ENCODE measurements at places on chromosomes 6 and 20.

DNA sequence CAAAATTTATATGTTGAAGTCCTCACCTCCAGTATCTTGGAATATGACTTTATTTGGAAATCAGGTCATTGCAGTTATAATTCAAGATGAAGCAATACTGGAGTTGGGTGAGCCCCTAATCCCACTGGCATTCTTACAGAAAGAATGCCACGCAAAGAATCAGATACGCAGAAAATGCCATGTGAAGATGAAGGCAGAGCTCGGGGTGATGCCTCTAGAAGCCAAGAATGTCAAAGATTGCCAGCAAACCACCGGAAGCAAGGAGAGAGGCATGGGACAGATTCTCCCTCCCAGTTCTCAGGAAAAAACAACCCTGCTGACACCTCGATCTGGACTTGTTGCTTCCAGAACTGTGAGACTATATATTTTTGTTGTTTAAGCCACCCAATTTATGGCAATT lies 273.4 kb upstream of the CITED2 start:
- DNase-seq: no peak

- no peak for DNase-seq
Measured at GRCh38 chr6:84788689-84789088, 24.3 kb upstream of the TBX18 start.

DNA sequence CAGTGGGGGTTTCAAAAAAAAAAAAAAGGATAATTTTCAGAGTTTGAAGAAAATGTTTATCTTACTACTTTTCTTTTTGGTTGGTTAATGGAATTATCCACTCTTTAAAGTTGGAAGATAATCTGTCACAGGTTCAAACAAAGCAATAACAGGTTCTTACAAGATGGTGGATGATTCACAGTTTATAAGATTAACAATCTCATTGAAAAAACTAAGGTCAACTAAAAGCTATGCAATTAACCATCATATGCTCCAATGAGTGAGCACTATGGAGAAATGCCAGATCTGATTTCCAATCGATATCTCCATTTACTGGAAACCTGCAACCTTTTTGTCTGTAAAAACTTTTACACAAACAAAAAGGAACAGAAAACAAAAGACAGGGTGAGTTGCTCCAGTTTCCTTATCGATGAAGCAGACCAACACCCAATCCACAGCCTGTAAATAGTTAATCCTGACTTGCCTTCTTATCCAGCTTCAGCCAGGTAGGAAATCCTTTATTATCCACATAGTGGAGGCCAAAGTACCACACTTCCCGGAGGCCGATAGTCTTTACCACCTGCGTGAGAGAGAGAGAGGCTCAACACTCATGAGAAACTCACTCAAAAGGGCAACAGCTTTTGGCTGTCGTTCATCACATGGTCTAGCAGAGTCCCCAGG lies 32.4 kb downstream of the EZR start:
- DNase-seq: no peak

DNA sequence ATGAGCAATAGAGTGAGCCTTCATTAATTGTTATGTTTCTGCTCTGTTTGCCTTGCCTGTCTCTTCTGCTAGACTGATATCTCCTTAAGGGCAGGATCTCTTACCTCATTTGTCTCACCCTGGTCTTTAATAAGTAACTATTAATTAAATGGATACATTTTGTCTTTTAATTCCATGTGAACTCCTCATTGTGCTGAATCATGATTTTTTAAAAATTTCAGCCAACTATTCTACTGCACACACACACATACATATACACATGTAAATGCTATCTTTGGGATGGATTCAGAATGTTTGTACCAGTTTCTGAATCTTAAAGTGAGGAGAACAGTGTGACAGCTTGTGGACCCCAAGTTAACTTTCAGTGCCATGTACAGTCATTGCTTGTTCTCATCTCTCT lies 731.1 kb upstream of the MAP3K7 start:
- no peak for DNase-seq

- DNase-seq: no peak
Measured at GRCh38 chr20:61659994-61660346, 405.7 kb downstream of the TAF4 start.

DNA sequence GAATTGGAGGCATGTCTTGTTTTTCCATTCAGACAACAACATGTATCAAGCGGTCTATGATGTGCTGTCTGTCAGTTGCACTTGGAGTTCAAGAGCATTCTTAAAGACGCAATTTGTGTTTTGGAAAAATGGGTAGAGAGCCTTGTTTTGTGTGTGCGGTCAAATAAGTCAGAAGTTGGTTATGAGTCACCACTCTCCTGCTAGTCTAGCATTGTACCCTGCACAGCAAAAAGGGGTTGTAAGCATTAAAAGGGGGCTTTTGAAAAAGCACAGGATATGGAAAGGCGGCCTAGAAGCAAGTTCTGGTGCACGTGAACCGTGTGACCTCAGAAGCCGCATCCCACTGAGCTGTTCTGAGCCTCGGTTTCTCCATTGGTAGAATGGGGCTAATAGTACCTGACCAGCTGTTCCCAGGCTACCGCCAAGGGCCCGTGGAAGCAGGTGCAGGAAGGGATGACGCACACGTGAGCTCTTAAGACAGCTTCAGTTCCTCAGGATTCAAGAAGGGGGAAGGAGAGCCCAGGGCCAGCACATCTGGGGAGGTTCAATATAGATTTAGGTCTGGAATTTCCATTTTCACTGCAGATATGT lies 61.6 kb upstream of the SNX9 start:
- DNase-seq: peak; percentile 54

DNA sequence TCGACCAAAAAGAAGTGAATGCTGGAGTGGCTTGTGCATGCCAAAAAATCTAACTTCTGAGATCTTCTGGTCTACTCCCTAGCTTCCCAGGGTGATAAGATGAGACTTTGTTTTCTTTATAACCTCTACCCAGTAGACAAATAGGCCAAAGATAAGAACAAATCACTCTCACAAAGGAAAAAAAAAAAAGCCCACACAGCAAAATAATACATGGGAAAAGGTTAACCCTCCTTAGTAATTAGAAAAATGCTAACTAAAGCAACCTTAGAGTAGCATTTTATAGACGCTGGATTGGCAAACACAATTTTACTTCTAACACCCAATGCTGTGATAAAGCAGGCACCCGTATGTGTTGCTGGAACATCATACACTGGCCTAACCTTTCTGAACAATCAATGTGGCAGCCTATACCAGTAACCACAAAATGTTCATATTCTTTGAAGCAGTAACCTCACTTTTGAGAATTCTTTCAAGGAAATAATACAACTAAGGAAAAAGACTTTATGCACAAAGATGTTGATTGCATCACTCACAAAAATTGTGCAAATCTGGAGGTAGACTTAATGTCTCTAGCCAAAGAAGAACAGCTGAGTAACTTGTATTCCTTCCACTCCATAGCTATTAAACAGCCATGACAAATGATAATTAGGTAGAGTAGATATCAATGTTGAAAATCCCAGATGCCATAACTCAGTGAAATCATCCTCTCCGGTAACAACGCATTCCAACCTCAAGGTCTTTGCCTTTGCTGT lies 116.3 kb upstream of the QKI start:
- no peak for DNase-seq

- DNase-seq: no peak
Measured at GRCh38 chr20:39600871-39601270, 638.7 kb downstream of the DHX35 start.

DNA sequence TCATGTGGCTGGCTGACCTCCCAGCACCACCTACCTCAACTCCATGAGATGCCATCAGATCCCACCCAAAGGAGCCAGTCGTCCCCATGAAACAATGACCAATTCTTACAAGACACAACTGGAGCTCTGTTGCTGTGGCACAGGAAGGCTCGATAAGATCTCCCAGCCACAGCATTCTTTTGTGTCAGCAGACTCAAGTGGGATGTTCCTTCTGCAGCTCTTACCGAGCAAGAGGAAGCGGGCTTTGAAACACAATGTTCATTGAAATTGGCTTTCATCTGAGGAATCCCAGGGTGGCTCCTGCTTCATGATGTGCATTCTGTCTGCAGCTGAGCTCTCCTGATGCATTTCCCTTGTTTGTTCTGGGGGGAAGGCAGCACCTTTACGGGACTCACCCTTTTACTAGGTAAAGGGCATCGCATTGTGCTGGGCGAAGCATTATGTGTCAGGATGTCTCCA lies 222.0 kb upstream of the SGK1 start:
- no peak for DNase-seq

DNA sequence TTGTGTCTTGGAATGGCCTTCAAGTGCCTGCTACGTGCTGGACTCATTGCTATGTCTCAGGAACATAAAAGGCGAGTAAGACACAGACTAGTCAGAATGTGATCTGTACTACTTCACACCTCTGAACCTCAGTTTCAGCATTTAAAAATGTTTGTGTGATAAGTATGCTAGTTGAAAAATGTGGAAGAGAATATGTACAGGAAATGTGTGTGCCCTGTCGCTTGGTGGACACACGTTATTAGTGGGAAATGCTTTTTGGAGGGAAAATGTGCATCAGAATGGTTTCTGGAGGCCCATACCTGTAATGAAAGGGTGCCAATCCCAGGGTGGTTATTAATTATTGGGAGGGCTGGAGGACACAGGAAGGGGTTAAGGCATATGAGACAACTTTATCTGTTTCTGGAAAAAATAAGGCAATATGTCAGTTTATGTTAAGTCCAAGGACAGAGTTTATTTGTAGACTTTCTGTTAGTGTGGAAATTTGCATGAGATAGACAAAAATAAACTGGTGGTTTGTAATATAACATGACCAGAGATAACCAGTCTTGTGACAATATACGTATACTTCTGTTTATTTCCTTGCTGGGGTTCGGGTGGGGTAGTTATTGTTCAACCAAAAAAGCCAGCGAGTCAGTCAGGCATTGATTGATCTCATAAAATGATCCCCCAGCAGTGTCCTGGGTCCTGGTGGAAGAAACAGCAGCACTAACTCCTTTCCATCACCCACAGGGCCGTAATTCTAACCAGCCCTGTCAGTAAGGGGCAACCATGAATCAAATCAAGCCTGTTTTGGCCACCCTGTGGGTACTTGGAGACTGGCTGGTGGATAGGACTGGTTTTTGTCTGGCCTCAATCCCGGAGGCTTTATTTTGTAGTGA lies 117.9 kb downstream of the JARID2 start:
- no peak for DNase-seq

DNA sequence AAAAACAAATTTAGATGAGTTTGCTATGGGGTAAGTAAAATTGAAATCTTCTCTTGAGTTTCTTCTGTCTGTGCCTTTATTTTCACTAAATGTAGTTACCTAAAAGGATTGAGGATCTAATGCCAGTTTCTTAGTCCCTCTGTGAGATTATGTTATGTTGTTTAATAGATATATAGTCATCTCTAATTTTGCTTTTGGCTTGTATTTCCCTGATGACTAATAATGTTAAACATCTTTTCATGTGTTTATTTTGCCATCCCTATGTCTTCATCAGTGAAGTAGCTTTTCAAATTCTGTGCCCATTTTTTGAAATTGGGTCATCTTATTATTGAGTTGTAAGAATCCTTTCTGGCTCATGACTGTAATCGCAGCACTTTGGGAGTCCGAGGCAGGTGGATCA lies 13.7 kb downstream of the QRSL1 start:
- no peak for DNase-seq

- no peak for DNase-seq
Measured at GRCh38 chr6:12069891-12070529, 57.9 kb downstream of the HIVEP1 start.

GRCh38 chr6:18507561-18507960 lies 120.4 kb downstream of the RNF144B start:
- DNase-seq: no peak

DNA sequence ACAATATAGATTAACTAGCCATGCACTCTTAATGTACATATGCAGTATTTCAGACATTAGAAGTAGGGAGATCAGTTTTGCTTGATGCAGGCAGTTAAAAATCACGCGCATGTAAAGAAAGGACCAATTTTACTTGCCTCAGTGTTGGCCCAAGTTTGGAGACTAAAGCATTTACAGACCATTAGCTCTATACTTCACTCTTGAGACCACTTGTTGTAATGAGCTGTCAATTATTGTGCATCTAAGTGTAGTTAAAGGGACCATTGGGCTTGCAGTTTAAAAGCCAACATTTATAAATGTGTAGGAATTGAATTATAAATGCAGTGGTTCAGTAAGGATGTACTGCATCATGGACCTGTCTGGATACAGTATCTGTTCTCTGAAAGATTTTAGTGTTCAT lies 53.7 kb downstream of the PLCB4 start:
- DNase-seq: no peak

DNA sequence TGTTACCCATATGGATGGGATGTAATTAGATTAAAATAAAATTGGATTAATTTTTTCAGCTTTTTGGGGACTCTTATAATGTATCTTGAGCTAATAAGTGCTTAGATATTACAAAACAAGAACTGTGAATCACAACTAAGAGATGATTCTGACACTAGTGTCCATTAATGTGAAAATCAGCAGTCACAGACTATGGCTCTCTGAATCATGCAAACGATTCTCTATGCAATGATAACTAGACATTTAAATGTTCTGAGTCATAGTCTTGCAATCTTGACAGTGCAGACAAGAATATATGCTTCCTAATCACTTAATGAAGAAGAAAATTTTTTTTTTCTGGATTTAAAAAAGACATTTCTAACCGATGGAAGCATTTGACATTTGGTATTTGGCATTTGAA lies 82.2 kb upstream of the OPRM1 start:
- DNase-seq: no peak

GRCh38 chr6:166952567-166953486 lies 3.5 kb downstream of the RNASET2 start:
- DNase-seq: no peak

DNA sequence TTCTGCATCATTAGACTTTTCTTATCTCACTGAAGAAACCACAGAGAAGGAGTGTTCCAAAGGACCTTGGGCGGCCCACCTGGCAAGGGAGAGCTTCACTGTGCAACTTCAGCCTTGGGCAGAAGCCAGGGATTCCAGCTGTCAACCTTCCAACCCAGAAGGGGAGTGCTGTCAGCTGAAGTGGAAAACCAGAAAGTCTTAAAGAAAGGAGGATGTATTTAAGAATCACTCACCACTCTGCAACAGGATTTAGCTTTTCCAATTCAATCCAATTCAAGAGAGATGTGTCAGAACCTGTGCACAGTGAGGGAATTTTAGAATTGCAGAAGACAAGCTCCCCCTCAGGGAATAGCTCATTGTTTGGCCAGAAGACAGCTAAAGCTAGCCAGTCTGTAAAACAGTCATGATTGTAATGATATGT lies 553.7 kb downstream of the CD83 start:
- DNase-seq: no peak

- no peak for DNase-seq
Measured at GRCh38 chr6:80478030-80478429, 371.6 kb downstream of the BCKDHB start.

DNA sequence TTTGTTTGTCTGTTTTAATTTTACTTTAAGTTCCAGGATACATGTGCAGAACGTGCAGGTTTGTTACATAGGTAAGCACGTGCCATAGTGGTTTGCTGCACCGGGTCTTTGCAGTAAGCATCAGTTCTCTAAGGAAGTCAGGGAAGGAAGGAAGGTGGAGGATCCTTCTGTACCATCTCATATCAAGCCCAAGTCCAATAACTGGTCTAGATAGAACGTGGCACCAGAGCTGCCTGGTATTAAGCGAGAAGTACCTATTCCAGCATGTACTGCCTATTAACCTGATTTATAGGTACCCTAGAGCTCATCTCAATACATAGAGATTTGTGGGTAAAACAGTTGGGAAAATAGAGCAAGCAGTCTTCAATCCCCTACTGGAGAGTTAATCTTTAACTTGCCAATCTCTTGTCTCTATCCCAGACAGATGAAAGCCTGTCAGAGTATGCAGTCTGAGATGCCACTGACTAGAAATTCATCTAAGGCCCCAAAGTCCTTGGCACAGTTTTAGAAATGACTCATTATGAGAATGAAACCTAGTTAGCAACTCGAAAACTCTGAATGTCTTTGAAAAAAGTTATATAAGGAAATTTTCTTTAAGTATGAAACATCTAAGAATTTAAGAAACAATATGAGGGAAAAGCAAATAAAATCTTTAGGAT lies 144.9 kb downstream of the TFAP2A start:
- DNase-seq: peak; percentile 35
